ENCODE measurements at places on chromosomes 16 and 17.

DNA sequence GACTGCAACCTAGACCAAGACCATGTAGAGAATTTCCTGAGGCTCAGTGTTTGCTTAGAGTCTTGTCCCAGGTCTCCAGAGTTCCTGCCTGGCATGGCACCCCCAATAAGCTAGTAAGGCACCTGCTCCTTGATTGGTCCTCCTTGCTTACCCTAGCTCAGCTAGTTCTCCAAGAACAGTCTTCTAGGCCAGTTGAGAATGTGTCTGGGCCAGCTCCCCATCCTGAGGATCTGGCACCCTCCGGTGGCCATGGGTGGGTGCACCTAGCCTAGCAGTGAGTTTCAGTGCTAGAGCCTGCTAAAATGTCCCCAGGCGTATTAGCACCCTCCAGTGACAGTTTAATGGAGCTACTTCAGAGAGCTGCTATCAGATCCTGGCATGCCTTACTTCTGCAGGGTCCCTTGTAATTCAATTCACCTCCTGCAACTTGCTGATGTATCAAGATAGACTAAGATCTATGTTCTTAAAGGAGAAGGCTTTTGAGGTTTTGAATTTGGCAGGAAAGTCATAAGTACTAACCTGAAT, 44.4 kb upstream of the MED13 start:
- DNase-seq = peak; percentile 4

DNA sequence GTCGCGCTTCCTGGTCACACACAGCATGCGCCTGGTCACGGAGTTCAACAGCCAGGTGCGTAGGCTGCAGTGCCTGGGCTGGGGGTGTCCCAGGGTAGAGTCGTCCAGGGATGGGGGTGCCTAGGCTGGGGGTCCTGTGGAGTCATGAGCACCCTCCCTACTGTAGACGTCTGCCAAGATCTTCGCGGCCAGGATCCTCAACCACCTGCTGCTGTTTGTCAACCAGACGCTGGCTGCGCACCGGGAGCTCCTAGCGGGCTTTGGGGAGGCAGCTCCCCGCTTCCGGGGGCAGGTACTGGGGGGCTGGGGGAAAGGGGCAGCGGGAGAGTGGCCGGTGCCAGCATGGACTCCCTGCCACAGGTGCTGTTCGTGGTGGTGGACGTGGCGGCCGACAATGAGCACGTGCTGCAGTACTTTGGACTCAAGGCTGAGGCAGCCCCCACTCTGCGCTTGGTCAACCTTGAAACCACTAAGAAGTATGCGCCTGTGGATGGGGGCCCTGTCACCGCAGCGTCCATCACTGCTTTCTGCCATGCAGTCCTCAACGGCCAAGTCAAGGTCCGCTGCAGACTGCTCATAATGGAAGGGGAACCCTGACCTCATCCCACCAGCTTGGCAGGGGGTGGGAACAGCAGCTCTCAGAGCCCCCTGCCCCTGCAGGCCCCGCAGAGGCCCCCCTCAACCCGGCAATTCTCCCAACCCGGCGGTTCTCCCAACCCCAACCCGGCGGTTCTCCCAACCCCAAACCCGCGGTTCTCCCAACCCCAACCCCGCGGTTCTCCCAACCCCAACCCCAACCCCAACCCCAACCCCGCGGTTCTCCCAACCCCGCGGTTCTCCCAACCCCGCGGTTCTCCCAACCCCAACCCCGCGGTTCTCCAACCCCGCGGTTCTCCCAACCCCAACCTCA, 2.4 kb downstream of the PDIA2 start:
- no peak for DNase-seq

- no peak for DNase-seq
Observed at GRCh38 chr17:5980941-5981340, 89.2 kb upstream of the WSCD1 start.

DNA sequence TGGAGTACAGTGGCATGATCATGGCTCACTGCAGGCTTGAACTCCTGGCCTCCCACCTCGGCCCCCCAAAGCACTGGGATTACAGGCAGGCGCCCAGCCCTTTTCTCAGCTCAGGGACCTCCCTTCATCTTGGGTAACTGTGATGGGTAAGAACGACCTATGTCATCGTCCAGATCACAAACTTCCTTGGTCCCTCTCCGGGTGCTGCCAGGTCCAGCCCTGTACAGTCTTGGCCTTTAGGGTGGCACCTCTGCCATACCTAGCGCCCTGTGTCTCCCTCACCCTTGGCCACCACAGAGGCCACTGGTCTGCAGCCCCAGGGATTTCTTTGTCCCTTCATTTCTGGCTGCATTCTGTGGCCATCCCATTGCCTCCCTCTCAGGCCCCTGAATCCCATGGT, 29.7 kb upstream of the ZFP90 start:
- DNase-seq = no peak

DNA sequence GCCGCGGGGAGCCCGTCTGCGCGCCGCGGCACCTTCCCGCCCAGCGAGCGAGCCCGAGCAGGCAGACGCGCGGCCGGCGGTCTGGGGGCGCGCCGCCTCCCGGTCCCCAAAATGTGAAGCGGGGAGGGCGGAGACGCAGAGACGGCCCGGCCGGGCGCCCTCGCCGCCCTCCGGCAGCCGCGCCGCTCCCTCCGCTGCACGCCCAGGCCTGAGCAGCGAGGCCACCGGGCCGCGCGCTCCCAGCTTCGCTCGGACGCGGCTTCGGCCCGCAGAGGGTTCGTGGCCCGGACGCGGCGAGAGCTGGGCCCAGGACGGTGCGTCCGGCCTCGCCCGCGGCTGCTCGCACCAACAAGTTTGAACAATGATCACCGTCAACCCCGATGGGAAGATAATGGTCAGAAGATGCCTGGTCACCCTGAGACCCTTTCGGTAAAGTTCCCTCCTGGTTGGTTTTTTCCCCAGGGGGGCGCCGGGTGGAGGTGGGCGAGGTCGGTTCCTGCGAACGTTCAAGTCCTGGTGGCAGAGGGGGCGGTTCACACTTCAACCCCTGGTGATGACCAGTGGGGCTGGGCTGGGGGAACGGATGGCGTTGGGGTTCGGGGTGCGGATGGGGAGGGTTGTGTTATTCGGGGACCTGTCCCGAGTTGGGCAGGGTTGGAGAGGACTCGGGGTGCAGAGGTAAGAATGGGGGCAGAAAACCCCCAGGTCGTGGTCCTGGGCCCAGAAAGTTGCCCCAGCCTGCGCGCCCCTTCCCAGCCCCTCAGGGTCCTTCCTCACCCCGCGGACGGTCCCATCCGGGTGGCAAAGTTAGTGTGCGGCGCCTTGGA, 678 bp downstream of the MGAT5B start:
- DNase-seq = no peak

DNA sequence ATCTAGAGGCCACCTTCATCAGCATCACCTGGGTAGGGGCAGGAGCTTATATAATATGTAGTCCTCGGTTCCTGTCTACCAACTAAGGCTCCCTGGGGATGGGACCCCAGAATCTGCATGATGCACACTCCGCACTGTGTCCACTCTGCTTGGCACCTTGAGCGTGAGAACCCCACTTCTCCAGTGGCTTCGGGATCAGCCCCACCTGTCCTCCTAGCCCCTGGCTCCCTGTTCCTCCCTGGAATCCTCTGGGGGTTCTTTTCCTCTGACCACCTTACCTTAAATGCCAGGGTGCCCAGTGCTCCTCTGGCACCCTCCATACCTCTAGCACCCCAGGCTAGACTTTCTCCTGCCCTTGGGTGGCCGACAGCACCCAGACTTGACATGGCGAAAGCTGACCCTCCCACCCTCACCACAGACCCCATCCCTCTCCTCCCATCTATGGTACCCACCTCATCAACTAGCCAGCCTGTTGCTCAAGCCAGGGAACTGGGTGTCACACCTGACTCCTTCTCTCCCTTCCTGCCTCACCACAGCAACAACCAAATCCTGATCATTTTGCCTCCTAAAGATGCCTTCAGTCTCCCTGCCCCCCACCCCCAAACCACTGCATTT, 2.8 kb upstream of the NXPH3 start:
- DNase-seq = no peak

GRCh38 chr16:4868026-4868425, 20.7 kb downstream of the UBN1 start:
- no peak for DNase-seq

GRCh38 chr17:15340966-15341365, 431 bp downstream of the TEKT3 start:
- DNase-seq = no peak

DNA sequence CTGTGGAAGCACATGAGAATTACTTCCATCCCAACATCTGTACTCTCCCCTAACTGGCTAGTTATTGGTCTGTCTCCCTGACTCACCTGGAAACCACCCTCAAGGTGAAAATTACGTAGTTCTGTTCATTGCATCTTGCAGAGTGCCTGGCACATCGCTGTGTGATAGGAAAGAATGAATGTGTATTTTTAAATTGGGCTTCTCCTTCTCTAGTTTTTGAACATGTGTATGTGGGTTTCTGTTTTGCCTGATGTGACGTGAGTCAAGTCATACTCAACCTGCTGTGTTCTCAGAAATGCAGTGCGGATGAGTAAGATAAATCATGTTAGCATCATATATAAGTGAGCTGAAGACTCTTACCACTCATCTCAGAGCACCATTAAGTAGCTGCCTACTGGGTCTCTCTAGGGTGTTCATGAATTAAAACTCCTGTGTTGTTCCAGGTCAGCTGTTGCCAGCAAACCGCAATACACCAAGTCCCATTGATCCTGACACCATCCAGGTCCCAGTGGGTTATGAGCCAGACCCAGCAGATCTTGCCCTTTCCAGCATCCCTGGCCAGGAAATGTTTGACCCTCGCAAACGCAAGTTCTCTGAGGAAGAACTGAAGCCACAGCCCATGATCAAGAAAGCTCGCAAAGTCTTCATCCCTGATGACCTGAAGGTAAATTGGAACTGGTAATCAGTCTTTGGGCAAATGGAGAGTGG, 50.2 kb downstream of the HLF start:
- DNase-seq = no peak

DNA sequence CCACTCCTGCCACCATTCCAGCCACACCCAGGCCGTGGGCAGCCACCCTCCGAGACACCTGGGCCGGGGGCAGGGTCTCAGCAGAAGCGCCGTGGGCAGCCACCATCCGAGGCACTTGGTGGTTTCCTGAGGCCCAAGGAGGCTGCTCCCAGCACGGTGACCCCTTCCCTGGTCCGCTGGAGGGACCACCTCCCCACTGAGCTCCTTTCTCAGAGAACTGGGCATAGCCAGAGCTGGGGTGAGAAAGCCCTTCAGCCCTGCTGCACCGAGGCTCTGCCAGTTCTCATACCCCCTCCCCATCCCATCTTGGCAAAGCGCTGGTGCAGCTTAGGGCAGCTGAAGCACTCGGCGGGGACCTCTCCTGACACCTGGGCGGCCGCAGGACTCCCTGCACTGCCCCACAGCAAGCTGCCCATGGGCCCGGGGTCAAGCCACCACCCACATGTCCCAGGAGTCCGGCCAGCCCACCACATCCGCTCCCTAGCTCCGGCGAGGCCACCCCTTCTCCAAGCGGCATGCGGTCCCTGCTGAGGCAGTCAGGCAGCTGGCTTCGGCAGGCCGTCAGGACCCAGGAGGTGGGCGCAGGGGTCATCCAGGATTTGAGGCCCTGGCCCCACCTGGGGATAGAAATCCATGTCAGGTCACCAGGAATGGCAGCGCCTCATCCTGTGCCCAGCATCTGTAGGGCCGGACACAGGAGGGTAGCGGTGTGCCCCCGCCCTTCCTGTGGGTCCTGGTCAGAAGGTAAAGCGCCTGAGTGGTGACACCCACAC, 1.3 kb upstream of the CYBA start:
- DNase-seq = no peak

DNA sequence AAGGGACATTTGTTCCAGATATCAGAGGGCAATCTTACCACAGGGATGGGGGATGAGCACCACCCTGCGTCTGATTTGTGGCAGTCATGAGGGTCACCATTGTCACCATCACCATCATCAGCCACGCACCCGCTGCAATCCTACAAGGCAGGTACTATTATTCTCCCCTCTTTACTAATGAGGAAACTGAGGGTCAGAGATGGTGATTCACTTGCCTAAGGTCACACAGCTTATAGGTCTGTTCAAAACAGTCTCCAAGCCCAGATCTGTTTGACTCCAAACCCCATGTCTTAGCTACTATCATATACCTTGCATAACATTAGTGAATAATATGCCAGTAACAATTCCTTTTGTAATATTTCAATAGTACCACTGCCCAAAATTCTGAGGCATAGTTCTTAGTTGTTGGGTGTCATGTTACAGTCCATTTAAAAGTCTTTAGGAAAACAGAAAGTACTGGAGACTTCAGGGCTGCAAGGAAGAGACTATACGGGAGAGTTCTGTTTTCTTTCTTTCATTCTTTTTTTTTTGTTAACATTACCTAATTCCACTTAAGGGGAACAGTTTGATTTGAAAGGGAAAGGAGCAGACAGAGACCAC, 166.4 kb downstream of the C16orf95 start:
- no peak for DNase-seq

- no peak for DNase-seq
Observed at GRCh38 chr16:14579266-14579665, 50.8 kb downstream of the PARN start.

GRCh38 chr17:56113486-56113885, 39.8 kb upstream of the ANKFN1 start:
- DNase-seq = no peak

- peak; percentile 82 for DNase-seq
Observed at GRCh38 chr17:16491703-16492612, at the start of gene LRRC75A. Gene LRRC75A, minus strand, starts transcription at chr17:16492193. Its CDS starts 203 bp downstream, at chr17:16491990.

- no peak for DNase-seq
Observed at GRCh38 chr17:54937018-54937417, 31.4 kb downstream of the COX11 start.

Measured in muscle of leg (tissue), 16 donors.